Midbrain (tissue), 1 donor: ENCODE measurements at places on chromosomes 3 and 15.

GRCh38 chr3:12987602-12988001, 85.6 kb downstream of the IQSEC1 start:
- DNase-seq = no peak

- no peak for DNase-seq
Measured at GRCh38 chr15:51798281-51798680, 31.2 kb upstream of the TMOD3 start.

DNA sequence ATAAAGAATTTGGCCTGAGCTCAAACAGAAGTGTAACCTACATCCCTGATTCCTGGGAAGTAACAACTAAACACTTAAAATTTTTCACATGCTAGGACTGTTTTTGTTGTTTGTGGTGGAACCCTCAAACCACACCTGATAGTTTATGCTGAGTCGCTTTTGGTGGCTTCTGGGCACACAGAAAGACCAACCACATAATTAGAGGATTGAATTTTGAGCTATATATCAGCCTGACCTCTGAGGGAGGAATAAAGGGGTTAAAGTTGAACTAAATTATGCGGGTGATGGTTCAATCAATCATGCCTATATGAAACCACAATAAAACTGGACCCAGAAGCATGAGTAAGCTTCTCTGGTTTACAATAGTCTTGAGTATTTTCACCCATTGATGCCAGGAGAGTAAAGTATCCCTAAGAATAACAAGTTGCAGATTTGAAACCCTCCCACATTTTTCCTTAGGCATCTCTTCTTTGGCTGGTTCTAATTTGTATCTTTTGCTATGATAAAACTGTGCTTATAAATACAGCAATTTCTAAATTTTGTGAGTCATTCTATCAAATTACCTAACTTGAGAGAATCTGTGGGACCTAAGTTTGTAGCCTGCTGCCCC, 1304.5 kb upstream of the GBE1 start:
- no peak for DNase-seq

GRCh38 chr3:162538491-162538890, 1041.9 kb downstream of the OTOL1 start:
- DNase-seq = no peak

DNA sequence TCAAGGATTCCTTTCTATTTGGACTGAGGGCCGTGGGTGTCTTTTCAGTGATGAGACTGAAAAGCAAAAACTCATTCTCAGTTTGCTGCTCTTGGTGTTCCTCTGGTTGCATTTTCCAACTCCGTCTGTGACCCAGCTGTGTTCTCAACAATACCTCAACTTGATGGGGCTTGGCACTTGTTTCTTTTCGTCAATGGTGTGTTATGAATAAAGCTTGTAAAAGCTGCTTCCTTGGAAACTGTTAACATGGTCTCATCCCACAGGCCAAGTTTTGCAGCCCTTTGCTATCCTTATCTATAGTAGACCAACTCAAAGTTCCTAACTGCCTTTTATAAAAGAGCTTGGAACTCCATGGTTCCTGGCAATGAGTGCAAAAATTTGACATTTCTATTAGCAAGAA, 142.5 kb upstream of the UBE2E1 start:
- DNase-seq = no peak
